ENCODE measurements at places on chromosomes 4 and X. TPM values are rescaled to one million over a fixed set of nuclear protein-coding genes. Genes with fewer than 3 reads are reported as not detected.

The PABPC1L2B gene
- not detected for total RNA-seq

GRCh38 chrX:9340598-9341290, 124.1 kb upstream of the TBL1X start:
- peak; percentile 3 for DNase-seq

DNA sequence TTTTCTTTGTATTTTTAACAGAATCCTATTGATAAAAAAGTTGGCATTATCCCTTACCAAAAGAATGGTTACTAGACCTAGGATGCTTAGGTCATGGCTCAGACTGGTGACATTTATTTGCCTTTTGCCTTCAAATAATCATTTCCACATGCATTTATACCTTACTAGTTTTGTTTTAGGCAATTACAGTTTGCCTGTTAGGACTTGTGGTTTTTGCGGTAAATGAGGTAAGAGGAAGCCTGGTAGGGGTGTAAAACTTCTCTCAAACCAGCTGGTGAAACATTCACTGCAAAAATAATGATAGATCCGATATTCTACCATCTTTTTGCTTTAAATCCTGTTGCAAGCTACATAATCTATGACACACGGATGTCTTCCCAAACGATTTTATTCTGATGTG, 12.1 kb downstream of the LAMP2 start:
- no peak for DNase-seq

The CT45A10 gene
- not detected for total RNA-seq

GRCh38 chr4:38917481-38918025, 49.9 kb downstream of the FAM114A1 start:
- no peak for DNase-seq

The TCEAL6 gene
- not detected for total RNA-seq

The USP9X gene
- total RNA-seq = 94.6 TPM

DNA sequence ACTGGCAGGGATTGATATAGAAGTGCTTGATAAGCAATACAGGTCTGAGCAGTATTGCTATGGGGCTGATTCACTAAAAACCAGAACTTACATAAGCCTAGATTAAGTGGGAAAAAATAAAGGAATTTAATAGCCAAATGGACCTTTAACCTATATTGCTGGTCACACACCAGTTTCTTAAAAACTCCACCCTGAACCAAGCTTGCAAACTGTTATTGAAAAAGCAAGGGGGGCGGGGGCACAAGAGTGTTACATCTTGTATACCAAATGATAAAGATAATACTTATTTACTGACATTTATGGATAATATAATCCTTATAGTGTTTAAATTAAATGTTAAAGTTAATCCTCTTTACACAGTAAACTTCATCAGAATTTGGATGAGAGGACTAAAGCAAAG, 40.3 kb upstream of the PITX2 start:
- DNase-seq = no peak

The SPANXA1 gene
- not detected for total RNA-seq

- DNase-seq = peak; percentile 31
Observed at GRCh38 chrX:107842715-107843400, 17.2 kb downstream of the MID2 start.

GRCh38 chr4:162506253-162506652, 342.5 kb upstream of the FSTL5 start:
- no peak for DNase-seq

The MTMR1 gene
- 15.1 TPM for total RNA-seq
